ENCODE measurements at places on chromosomes 7 and 10.

- no peak for DNase-seq
Observed at GRCh38 chr10:54900584-54900983, 99.6 kb upstream of the PCDH15 start.

- DNase-seq = no peak
Observed at GRCh38 chr7:85510287-85510686, 323.4 kb upstream of the SEMA3D start.

DNA sequence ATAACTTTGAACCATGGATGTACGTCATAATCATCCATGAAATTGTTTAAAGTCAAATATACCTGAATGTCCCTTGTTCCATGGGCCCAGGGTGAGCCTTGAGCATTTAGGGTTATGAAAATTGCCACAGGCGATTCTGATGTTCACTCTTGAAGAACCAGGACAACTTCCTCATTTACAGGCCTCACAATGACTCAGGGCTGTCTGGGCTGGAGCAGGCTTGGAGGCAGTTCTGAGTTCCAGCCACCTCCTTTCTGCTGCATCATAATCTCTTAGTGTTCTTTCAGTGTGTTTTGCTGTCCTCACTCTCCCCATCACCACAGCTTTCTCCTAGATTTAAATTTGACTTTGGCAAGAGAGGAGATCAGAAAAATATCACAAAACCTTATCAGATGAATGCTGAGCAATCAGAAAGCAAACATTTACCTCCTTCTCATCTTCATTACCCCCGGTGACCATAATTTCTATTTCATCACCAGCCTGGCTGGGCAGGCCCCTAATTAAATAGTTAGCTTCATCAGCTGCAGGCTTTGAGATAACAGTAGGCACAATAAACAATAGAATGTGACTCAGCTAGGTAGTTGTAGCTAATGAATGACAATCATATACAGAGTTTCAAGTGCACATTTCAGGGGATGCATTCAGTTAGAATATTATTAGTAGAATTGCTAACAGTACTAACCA is 571.0 kb downstream of the SH2D4B start:
- DNase-seq = no peak

- peak; percentile 46 for DNase-seq
Observed at GRCh38 chr10:17910125-17910789, 41.5 kb upstream of the SLC39A12 start.

DNA sequence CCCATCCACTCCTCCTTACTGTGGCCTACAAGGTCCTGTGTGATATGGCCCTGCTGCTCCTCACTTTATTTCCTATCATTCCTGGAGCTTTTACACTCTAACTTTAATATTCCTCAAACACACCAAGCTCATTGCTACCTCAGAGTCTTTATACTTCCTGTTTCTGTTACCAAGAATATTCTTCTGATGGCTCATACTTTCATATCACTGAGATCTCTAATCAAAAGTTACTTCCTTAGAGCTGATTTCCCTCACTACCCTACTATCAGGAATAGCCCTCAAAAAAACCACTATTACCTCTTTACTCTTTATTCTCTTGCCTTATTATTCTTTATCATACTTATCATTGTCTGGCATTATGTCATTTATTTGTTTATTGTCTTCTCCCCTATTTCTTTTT is 5.8 kb upstream of the PPP3CB start:
- DNase-seq = no peak

- no peak for DNase-seq
Observed at GRCh38 chr7:117673839-117674238, 194.0 kb downstream of the CFTR start.

DNA sequence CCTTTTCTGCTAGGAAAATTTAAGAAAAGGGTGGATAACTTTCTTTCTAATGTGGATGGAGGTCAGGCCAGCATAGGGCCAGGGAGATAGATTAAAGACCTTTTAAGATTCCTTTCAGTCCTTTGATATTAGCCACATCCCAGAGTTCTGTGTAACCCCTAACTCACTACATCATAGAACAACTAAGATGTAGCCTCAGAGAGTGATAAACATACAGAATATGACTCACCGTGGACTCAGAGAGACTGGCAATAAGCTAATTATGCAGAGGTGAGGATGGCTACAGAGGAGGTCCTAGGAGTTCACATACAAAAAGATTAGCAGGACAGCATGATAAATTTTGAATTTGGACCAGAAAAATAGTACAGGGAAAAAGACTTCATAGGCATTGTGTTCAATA is 141.0 kb downstream of the AOAH start:
- no peak for DNase-seq

DNA sequence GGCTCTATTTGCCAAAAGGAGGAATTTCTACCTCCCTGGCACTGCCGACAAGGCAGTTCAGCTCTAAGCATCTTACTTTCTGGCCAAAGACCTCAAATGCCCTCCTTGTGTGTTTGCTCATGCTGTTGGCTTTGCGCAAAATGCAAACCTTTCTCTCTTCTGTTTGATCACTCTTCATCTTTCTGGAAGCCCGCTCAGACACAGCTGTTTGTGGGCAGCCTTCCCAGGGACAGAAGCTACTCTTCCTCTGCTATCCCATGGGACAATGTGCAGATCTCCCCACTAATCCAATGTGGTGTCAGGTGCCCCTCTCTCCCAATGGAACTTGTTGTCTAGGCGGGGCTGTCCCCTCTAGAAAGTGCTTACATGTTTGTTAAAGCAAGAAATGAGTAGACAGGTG is 278.7 kb downstream of the CCSER2 start:
- no peak for DNase-seq

GRCh38 chr7:142894985-142895593 is 9.5 kb upstream of the TRPV6 start:
- no peak for DNase-seq

- no peak for DNase-seq
Observed at GRCh38 chr7:21030237-21030871, 243.7 kb upstream of the SP8 start.

DNA sequence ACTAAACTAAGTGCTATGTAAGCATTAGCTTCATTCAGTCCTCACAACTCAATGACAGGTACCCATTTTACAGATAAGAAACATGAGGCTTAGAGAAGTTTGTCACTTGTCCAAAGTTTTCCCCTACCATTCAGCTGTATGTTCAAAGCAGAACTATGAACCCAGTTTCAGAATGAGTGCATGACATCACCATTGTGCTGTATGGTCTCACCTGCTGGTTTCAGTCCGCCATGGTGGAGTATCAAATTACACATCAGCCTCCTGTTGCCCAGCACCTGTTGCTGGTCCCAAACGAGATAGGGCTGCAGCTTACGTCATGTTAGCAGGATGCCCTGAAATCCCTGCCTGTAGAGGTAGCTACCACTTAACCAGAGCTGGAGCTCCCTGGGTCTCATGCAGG is 95.0 kb downstream of the DYNC1I1 start:
- DNase-seq = no peak
